CD8-positive, alpha-beta memory T cell (primary cell): ENCODE measurements at places on chromosomes 1 and 21.

GRCh38 chr1:52702886-52703787 lies 5.0 kb upstream of the COA7 start:
- peak; percentile 62 for DNase-seq

DNA sequence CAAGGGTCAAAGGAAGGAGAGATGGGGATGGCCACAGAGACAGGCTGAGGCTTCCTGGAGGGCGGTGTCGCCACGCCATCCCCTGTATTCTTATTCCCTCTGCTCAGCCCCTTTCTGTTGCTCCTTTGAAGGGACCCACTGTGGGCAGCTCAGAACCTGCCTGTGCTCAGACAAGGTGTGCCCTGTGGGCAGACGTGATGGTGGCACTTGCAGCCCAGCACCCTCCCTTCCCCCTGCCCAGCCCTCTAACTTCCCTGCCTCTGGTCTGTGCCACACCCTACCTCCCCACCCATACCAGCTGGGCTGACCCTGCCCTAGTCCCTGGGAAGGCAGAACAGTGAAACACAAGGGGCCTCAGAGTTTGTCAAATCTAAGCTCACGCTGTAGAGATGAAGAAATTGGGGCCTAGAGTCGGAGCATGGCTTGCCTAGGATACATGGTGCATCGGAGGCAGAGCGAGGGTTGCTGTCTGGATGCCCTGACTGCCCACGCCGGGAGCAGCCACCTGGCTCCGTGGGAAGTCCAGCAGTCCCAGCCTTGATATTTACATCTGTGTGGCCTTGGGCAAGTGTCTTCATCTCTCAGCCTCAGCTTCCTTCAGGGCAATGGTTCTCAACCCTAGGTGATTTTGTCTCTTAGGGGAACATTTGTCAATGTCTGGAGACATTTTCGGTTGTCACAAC lies 68.6 kb upstream of the RUNX3 start:
- DNase-seq = no peak

- DNase-seq = no peak
These were observed 5.3 kb upstream of the ALDH9A1 start for GRCh38 chr1:165703648-165704047.

GRCh38 chr1:219757890-219758289 lies 145.0 kb upstream of the ZC3H11B start:
- DNase-seq = no peak

DNA sequence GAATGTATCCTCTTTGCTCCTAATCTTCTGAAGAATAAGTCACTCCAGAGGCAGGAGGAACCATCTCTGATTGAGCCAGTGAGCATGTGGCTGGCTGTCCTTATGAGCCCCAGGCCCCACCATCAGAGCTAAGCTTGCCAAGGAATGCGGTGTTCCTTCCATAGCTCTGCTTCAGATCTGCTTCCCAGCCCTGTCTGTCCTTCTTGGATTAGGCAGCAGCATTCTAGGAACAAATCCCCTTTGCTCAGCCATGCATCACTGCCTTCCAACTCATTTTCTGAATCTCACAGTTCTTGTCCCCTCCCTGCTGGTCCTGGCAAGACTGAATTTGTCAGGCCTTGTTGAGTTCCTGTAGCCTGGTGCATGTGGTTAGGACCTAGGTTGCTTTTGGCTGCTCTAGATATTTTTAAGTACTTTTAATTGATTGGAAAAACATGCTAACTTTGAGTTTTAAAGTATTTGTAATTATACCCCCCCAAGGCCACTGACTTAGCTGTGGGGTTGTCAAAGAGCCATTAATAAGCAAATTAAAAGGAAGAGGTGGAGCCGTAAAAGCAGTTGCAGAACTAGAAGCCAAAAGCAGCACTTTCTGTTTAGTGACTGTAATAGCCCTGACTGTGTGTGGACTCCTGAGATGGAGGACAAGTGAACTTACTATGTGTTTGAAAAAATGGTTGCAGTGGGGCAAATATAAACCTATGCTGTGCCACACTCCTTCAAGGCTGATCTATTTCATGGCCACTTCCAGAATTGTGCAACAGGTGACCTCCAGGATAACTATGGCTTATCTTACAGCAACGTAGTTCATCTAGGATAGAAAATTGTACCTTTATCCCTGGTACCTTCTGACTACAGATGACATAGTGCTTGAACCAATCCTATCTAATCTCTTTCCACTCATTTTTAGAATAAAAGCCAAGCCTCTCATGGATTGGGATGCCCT lies 61.3 kb upstream of the BACH1 start:
- no peak for DNase-seq

- DNase-seq = peak; percentile 25
These were observed 3.0 kb downstream of the GPN2 start for GRCh38 chr1:26887125-26887524.

- no peak for DNase-seq
These were observed 369.8 kb downstream of the NPHP4 start for GRCh38 chr1:5622412-5622811.

DNA sequence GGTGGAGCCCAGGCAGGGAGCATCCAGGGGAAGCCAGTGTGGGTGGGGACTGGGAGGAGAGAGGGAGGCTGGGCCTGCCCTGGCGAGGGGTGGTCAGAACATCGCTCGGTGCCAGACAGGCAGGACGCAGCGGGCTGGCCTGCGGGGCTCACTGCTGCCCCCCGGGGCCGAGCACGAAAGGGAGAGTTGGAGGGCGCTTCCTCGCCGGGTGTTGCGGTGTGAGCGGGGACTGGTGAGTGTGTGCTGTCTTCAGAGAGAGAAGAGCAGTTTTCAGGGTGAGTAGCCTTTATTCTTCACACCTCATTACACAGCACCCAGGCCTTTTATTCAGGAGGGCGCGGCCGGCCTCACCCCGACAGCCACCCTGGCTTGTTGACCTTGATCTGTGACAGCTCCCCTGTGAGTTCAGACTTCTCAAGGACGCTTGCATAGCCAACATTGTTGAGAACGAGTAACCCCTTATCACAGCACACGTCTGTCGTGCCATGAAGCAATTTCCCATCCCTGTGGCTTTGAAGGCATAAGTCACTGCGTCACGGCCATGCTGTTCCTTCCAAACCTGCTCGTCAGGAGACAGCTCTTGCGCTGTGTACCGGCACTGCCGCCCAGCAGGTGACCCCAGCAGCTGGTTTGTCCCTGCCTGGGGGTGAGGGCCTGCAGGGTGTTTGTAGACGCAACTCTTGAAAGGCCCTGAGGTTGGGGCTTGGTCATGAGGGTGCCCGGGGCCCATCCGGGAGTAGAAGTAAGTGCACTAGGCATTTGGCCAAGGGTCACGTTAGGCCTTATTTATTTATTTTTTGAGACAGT lies 54.6 kb downstream of the PRKCZ start:
- no peak for DNase-seq

- DNase-seq = no peak
These were observed 765 bp upstream of the VPS45 start for GRCh38 chr1:150066838-150067183.

DNA sequence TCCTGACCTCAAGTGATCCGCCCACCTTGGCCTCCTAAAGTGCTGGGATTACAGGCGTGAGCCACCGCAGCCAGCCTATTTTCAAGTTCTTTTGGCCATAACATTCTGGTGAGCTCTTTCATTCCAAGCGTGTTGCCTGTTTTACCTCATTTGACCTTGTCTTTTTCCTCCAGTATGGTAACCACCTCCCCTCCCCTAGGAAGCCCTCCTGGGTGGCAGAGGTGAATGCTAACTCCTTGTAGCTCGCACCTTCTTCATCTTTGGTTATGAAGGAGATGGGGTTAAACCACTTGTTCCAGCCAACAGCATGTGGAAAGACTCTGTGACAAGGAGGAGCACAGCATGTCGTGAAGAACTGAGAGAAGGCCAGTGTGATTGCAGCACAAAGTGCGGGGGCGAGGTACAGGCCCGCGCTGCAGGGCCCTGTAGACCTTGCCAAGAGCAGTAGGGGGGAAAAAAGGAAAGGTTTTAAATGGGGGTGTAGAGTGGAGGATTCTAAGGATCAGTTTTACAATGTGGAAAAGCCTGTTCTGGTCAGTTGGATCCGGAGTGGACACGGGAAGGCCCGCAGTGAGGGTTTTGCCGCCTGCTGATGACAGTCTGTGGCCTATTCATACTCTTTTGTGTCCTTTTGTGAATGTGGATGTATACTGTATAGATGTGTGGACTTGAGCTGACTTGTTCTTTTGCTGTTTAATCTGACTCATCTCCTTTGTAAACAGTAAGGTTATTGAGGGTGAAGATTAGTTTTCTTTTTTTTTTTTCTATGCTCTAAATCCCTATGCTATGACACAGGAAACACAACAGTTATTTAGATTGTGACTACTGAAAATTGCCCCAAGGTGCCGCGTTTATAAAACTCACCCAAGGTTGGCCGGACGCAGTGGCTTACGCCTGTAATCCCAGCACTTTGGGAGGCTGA lies 7.5 kb upstream of the ZNF436 start:
- no peak for DNase-seq

- peak; percentile 41 for DNase-seq
These were observed 788 bp upstream of the TXNIP start for GRCh38 chr1:145997016-145997717.

GRCh38 chr1:3614755-3615742 lies 3.7 kb upstream of the MEGF6 start:
- DNase-seq = no peak

GRCh38 chr1:246417813-246418564 lies 89.1 kb downstream of the SMYD3 start:
- no peak for DNase-seq

GRCh38 chr1:7962636-7963377 lies 1.3 kb downstream of the PARK7 start:
- no peak for DNase-seq

GRCh38 chr1:66533804-66534740 lies at the start of gene SGIP1:
SGIP1 (plus strand) TSS chr1:66534153; CDS start chr1:66534359, 206 bp downstream.
- DNase-seq = no peak
